ENCODE measurements at places on chromosomes 4 and X. TPM values are rescaled to one million over a fixed set of nuclear protein-coding genes. Genes with fewer than 3 reads are reported as not detected.

GRCh38 chr4:128854433-128854832, 44.9 kb downstream of the JADE1 start:
- no peak overlapping the region for H3K4me3 ChIP-seq
- no peak for DNase-seq
- no peaks in the 10 kb centered on the region for H3K27me3 ChIP-seq
- no peak overlapping the region for H3K27ac ChIP-seq

DNA sequence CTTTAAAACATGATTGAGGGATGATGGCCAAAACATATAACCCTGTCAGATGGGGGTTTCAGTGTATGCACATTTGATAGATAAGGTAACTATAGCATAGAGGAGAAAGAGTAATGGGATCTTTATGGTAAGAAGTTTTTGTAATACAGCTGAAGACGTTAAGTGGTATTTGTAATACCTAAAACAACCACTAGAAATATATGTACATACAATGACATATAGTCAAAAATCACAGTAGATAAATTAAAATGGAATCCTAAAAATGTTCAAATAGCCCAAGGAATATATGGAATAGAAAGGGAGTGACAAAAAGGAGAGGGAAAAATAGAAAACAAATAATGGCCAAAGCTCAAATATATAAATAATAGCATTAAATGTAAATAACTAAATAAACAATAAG, 371.3 kb upstream of the FSTL5 start:
- no peaks in the 10 kb centered on the region for H3K36me3 ChIP-seq
- no peak overlapping the region for H3K4me3 ChIP-seq
- no peak for DNase-seq
- H3K4me1 ChIP-seq: no peaks in the 10 kb centered on the region
- no peak overlapping the region for H3K27ac ChIP-seq
- no peaks in the 10 kb centered on the region for H3K27me3 ChIP-seq

- peaks cover 19% of the 10 kb centered on the region for H3K4me1 ChIP-seq
- H3K36me3 ChIP-seq: no peaks in the 10 kb centered on the region
- H3K27ac ChIP-seq: no peak overlapping the region
- DNase-seq: no peak
- H3K4me3 ChIP-seq: peak overlapping the region; percentile 65
- no peaks in the 10 kb centered on the region for H3K27me3 ChIP-seq
Observed at GRCh38 chrX:154490021-154490413, 412 bp downstream of the SLC10A3 start.

- H3K4me1 ChIP-seq: no peaks in the 10 kb centered on the region
- H3K4me3 ChIP-seq: no peak overlapping the region
- H3K36me3 ChIP-seq: no peaks in the 10 kb centered on the region
- DNase-seq: no peak
- H3K27ac ChIP-seq: no peak overlapping the region
- peaks cover 11% of the 10 kb centered on the region for H3K27me3 ChIP-seq
Observed at GRCh38 chrX:71846429-71846828, 64.2 kb upstream of the NHSL2 start.

DNA sequence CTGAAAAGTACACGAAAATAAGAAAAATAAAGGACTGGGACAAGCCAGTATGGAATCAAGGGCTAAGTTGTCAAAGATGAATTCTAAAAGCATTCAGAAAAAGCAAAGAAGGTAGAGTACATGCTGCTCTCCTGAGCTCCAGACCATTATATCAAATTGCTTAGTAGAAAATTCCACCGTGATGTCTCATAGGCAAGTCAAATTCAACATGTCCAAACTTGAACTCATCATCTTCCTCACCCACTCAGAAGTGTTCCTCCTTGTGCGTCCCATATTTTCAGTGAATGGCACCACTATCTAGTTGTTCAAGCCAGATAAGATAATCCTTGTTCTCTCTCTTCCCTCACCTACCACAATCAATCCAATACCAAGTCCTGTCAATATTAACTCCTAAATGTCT, 37.5 kb upstream of the IL13RA2 start:
- H3K4me3 ChIP-seq: no peak overlapping the region
- H3K27ac ChIP-seq: no peak overlapping the region
- no peaks in the 10 kb centered on the region for H3K27me3 ChIP-seq
- no peak for DNase-seq

- no peak for DNase-seq
- no peaks in the 10 kb centered on the region for H3K4me1 ChIP-seq
- H3K36me3 ChIP-seq: no peaks in the 10 kb centered on the region
- H3K27ac ChIP-seq: no peak overlapping the region
- no peaks in the 10 kb centered on the region for H3K27me3 ChIP-seq
- H3K4me3 ChIP-seq: no peak overlapping the region
Observed at GRCh38 chr4:62342346-62342745, 1142.2 kb downstream of the ADGRL3 start.

DNA sequence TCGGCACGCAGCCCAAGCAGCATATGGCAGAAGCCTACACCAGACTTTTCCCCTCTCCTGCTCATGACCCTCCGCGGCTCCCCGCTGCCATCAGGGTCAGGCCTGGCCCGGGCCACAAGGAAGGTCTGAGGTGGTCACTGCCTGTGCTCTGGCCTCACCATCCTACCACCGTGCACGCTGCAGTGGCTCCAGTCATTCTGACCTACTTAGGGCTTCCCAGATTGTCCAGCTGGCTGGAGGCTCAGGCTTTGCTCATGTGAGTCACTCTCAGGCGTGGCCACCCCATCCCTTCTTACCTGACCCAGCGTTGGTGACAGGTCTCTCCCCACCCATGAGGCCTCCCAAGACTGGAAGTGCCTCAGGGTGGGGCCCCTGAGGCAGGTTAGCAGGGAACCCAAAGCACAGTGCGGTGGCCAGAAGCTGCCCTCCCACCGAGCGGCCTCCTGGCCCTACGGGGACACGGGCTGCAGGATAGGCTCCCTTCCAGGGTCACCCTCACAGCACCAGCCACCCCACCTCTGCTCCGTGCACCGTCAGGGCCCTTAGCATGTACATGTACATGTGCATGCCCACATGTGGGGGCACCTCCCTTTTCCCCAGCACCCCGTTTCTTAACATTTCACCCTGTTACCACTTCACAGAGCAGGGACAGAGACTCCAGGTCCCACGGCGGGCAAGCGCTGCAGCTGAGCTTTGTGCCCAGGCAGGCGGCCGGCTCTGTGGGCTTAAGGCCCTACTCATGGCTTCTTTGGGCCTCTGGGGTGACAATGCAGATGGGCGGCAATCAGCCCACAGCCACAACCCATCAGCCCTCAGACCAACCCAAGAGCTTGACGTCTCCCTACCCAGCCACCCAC, 2.2 kb downstream of the TREX2 start:
- H3K36me3 ChIP-seq: no peaks in the 10 kb centered on the region
- DNase-seq: peak; percentile 40
- H3K27me3 ChIP-seq: peaks cover 7% of the 10 kb centered on the region
- H3K27ac ChIP-seq: no peak overlapping the region
- H3K4me1 ChIP-seq: 0 out of 2 replicates have a peak, but pooled peaks cover 3% of the 10 kb centered on the region
- H3K4me3 ChIP-seq: no peak overlapping the region

DNA sequence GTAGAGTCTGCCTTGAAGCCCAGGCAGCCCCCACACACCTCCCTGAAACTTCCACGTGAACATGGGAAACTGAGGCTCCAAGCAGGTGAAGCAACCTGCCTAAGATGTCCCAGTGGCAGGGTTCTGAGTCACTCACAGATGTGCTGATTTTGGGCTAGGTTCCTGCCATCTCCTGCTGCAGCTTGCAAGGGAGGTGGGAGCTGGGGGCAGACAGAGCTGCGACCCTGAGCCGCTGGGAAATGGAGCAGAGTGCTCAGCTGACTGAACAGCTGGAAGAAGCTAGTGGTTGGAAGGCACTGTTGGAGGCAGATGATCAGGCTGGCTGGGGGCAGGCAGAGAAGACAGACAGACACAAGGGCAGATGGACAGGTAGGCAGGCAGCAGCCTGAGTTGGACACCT, 3.6 kb upstream of the FATE1 start:
- DNase-seq: no peak
- H3K27me3 ChIP-seq: peaks cover 70% of the 10 kb centered on the region
- no peak overlapping the region for H3K27ac ChIP-seq
- no peak overlapping the region for H3K4me3 ChIP-seq
- H3K4me1 ChIP-seq: 0 out of 2 replicates have a peak, but pooled peaks cover 4% of the 10 kb centered on the region

DNA sequence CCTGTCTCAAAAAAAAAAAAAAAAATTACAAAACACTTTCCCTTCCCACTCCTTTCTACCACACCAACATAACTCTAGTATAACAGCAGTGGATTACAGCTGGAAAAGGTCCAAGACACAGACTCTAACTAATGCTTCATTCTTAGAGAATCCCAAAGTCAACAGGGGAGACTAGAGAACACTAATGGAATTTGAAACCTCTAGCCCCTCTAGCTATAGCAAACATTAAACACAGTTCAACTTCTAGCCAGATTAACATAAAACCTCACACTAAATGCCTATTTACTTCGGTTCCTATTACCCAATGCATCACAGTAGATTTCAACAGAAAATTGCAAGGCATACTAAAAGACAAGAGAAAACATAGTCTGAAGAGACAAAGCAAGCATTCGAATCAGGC, 10.5 kb upstream of the DHX15 start:
- H3K36me3 ChIP-seq: no peaks in the 10 kb centered on the region
- H3K4me3 ChIP-seq: peak overlapping the region; percentile 19
- peaks cover 53% of the 10 kb centered on the region for H3K4me1 ChIP-seq
- H3K27me3 ChIP-seq: no peaks in the 10 kb centered on the region
- peak; percentile 94 for DNase-seq
- peak overlapping the region; percentile 98 for H3K27ac ChIP-seq

DNA sequence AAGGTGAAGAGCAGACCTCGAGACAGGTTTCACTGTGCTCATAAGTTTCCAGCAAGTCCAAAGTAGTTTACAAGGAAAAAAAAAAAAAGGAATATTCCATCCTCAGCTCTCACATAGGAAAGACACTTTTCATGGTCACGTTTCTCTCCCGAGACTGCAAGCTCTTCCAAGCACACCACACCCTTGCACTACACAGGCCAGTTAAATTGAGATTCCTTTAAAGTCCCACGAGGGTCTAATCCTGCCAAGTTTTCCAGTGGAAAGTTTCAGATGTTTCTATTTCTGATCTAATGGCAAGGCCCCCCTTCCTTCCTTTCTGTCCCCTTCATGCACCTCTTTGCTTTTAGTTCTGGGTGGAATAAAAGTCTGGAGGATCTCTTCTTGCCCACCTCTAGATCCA, 67.9 kb upstream of the PCDH19 start:
- no peak for DNase-seq
- no peaks in the 10 kb centered on the region for H3K27me3 ChIP-seq
- H3K4me3 ChIP-seq: no peak overlapping the region
- H3K36me3 ChIP-seq: no peaks in the 10 kb centered on the region
- no peak overlapping the region for H3K27ac ChIP-seq

GRCh38 chr4:88960576-88960975, 96.4 kb downstream of the FAM13A start:
- no peak for DNase-seq
- no peak overlapping the region for H3K4me3 ChIP-seq
- no peaks in the 10 kb centered on the region for H3K27me3 ChIP-seq
- peaks cover 23% of the 10 kb centered on the region for H3K4me1 ChIP-seq
- no peaks in the 10 kb centered on the region for H3K36me3 ChIP-seq

DNA sequence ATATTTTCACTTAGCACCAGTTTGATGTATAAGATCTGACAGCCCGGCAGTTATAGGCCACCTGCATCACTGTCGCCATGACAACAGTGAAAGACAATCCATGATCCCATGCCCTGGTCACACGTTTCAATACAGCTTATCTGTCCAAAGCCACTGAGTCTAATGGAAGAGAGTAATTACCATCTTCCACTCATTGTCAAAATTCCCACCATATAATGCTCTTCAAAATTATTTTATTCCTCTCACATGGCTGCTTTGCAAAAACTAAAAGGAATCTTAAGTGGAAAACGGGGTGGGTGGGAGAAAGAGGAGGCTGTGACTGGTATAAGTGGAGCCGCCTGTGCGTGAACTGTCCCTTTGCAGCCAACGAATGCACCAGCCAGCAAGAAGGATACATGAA, 44.2 kb downstream of the MAML3 start:
- no peaks in the 10 kb centered on the region for H3K36me3 ChIP-seq
- H3K27ac ChIP-seq: no peak overlapping the region
- no peak for DNase-seq
- H3K4me1 ChIP-seq: peaks cover 18% of the 10 kb centered on the region
- H3K4me3 ChIP-seq: no peak overlapping the region
- H3K27me3 ChIP-seq: no peaks in the 10 kb centered on the region

DNA sequence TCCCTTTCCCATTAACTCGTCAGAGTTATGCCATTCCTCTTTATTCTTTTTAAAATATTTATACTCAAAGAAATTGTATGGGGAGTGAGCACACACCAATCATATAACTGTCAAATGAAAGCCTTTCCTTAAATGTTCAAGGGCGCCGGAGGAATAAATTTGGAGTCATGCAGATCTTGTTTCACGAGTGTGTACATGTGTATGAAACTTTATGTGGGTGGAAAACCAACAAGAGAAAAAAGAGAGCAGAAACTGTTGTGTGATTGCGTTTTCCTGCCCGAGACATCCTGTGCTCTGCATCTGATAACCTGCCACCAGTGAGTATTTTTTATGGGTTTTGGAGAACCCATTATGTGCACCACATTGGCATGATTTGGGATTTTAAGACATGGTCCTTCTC, 88.3 kb downstream of the FHDC1 start:
- H3K4me3 ChIP-seq: no peak overlapping the region
- no peak overlapping the region for H3K27ac ChIP-seq
- no peaks in the 10 kb centered on the region for H3K36me3 ChIP-seq
- H3K4me1 ChIP-seq: no peaks in the 10 kb centered on the region

DNA sequence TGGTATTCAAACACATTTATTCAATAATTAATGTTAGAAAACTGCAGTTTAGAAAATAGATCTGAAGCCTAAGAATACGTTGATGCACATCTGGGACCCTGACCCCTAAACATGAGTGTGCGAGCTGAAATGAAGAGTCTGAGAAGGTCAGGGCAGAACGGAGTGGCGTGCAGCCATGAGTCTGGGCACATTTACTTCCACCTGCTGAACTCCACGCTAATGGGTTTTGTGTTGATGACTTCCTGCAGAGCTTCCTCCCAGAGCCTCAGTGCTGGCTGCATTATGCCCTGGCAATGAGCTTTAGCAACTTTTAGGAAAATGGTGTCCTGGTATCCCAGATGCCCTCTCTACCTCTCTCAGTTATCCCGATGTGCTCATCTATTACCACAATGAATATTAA, 53.1 kb downstream of the FAM114A1 start:
- H3K27ac ChIP-seq: no peak overlapping the region
- H3K4me3 ChIP-seq: no peak overlapping the region
- H3K27me3 ChIP-seq: no peaks in the 10 kb centered on the region
- no peak for DNase-seq
- peaks cover 6% of the 10 kb centered on the region for H3K36me3 ChIP-seq

The IL2RG gene
- total RNA-seq: not detected

The DOCK11 gene
- total RNA-seq: 9.0 TPM

The TCP11X2 gene
- not detected for total RNA-seq

The HSD17B13 gene
- not detected for total RNA-seq

The MAPK10 gene
- total RNA-seq: 4.2 TPM

The ZGRF1 gene
- 17.3 TPM for total RNA-seq

The SLC34A2 gene
- not detected for total RNA-seq

The SPANXB1 gene
- 31.4 TPM for total RNA-seq

Measured in PC-9 (cell line).